ENCODE measurements at places on chromosomes 11 and 22. TPM values are rescaled to one million over a fixed set of nuclear protein-coding genes. Genes with fewer than 3 reads are reported as not detected.

The GLYATL1 gene
- total RNA-seq, result not detected

GRCh38 chr11:109401545-109401944 is 20.4 kb upstream of the C11orf87 start:
- no peak for DNase-seq

- DNase-seq, result no peak
These were observed 14.4 kb downstream of the TMPRSS6 start for GRCh38 chr22:37095113-37095512.

DNA sequence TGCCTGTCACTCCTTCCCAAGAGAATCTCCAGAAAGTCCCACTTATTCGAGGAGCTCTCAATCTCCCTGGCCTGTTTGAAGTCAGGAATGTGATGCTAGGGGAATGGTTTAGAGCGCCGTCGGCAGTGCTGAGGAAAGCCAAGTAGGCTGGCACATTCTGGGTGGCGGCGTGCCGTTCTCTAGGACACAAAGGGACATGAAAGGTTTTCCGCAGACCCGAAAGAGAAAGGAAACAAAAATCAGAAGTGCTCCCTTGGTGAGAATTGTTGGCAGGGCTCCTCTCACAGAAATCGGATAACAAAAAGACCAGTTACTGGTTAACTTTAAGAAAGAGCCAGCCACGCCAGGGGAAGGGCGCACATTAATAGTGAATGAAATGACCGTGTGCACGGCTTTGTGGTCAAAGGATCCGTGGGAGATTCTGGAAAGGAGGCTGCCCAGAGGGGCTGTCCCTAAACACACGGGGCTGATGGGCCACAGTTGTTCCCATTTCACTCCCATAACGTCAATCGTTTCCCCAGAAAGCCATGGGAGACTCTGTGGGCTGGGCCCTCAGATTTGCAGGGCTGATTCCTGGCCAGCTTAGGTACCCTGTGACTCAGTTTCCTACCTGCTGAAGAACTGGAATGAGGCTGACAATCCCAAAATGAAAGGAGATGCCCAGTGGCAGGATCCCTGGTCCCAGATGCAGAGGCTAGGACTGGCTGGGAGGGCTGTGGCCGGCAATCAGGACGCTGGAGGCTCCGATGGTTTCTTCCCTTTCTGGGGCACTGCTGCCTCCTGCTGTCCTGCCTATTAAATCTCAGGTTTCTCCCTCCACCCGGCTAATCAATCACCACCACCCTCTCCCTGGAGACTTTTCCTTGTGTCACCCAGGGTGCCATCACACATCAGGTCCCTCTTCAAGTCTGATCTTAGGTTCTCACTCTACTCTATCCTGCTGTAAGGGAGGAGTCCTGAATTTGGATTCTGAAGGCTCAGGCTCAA is 82.3 kb downstream of the RCN1 start:
- DNase-seq, result peak; percentile 48

DNA sequence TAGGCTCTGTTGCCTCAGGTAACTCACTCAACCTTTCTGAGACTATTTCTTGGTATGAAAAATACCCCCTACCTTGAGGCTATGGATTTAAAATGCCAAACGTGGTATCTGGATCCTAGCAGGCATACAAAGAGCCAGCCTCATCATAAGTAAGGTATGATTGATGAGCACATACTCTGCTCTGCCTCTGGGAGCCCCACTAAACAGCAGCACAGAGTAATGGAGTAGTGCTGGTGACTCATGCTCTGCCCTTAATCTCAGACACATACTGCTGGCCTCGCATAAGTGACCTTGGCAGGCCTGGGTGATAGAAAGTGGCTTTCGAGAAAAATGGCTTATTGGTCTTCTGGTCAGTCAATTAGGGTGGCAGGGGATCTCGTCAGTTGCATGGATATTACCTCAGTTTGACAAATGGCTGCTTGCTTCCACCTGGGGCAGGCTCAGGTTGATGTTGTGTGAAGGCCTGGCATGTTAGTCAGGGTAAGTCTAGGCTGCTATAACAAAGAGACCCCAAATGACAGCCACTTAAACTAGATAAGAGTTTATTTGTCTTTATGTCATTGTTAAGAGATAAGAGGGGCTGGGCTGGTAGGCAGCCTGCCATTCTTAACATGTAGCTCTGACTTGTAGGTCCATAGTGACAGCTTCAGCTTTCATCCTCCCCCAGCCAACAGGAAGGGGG is 15.2 kb upstream of the SLC6A5 start:
- DNase-seq, result no peak

The CAPN5 gene
- total RNA-seq, result 2.3 TPM

The HTR3B gene
- total RNA-seq, result not detected

The OR8J3 gene
- not detected for total RNA-seq

The SMTNL1 gene
- total RNA-seq, result not detected

The HBE1 gene
- total RNA-seq, result not detected

The MS4A6E gene
- not detected for total RNA-seq

The OR8B8 gene
- total RNA-seq, result not detected

The CNTF gene
- total RNA-seq, result 0.93 TPM

The METTL15 gene
- total RNA-seq, result 10.5 TPM

GRCh38 chr11:16964501-16964900 is 49.7 kb downstream of the PLEKHA7 start:
- DNase-seq, result no peak

DNA sequence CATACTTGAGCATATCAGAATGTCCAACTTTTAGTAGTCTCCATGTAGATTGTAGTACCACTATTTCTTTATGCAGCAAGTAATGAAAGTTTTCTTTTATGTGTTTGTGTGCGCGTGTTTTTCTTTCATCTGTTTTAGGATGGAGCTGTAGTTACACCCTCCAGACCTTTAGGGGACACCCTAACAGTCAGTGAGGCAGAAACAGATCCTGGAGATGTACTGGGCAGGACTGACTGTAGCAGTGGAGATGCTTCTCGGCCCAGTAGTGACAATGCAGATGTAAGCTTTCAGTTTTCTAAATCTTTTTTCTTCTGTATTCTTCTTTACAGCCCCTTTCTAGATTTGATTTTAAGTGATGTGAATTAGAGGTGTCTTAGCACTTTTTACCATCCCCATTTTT is 79.9 kb upstream of the GRIK4 start:
- DNase-seq, result no peak

DNA sequence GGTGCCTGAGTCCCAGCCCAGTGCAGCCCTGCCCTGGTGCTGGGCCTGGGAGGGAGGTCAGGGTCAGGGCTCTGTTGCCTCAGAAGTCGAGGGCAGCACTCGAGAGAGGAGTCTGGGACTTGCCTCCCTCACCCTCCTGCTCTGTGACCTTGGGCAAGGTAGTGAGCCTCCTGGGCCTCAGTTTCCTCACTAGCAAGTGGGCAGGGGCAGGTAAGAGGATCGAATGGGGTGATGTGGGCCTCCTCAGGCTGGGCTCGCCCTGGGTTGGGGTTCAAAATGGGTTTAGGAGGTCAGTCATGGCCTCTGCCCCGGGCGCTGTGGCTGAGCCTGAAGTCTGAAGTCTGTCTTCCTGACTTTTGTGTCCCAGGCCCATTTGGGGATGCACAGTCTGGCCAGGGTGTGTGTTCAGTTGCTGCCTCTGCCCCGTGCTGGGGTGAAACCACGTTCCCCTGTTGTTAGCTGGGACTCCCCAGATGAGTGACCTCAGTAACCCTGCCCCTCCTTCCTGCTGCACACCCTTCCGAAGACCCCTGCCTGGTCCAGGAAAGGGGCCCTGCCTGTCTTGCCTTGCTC is 40.9 kb upstream of the CELSR1 start:
- peak; percentile 21 for DNase-seq

GRCh38 chr22:46172522-46173110 is 22.3 kb downstream of the PPARA start:
- DNase-seq, result peak; percentile 45

DNA sequence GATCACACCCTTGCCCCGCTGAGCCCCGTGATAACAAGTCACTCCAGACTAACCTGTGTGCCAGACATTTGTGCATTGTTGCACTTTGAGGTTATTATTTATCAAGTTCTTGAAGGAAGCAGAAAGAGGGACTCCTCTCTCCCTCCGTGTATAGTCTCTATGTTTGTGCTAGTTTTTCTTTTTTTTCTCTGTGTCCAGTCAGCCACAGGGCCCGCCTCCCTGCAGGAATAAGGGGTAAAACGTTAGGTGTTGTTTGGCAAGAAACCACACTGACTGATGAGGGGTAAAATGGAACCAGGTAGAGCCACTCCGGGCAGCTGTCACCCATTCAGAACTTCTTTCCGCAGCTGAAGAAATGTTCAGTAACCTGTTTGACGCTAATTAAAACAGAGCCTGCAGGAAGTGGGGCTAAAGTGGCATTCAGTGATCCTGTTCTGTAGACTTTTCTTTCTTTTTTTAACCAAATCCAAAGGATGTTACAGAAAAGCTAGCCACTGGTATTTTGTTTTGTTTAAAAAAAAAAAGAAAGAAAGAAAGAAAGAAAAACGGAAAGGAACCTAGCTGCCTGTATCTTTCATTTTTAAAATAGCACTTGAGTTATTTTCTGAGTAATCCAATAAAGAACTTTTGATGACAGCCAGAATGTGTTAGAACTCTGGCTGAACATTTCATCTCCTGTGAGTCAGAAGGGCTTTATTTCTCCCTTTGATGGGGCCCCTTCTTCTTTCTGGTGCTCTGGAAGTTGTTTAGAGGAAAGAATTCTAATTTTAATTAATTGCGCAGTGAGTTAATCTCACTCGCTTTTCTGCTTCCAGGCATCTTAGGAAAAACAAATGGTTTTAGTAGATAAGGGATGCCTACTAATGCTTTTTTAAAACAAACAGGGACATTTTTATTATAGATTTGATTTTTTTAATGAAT is 58.2 kb downstream of the COMMD9 start:
- no peak for DNase-seq

The FOLR2 gene
- total RNA-seq, result 20.9 TPM

The ATXN10 gene
- 148 TPM for total RNA-seq

- no peak for DNase-seq
These were observed 38.5 kb upstream of the COMT start for GRCh38 chr22:19903031-19903430.

The TRIM5 gene
- 8.4 TPM for total RNA-seq

- DNase-seq, result no peak
These were observed 1062.8 kb downstream of the DLG2 start for GRCh38 chr11:84564180-84564866.

GRCh38 chr11:4063348-4063747 is 31.3 kb upstream of the RRM1 start:
- no peak for DNase-seq

DNA sequence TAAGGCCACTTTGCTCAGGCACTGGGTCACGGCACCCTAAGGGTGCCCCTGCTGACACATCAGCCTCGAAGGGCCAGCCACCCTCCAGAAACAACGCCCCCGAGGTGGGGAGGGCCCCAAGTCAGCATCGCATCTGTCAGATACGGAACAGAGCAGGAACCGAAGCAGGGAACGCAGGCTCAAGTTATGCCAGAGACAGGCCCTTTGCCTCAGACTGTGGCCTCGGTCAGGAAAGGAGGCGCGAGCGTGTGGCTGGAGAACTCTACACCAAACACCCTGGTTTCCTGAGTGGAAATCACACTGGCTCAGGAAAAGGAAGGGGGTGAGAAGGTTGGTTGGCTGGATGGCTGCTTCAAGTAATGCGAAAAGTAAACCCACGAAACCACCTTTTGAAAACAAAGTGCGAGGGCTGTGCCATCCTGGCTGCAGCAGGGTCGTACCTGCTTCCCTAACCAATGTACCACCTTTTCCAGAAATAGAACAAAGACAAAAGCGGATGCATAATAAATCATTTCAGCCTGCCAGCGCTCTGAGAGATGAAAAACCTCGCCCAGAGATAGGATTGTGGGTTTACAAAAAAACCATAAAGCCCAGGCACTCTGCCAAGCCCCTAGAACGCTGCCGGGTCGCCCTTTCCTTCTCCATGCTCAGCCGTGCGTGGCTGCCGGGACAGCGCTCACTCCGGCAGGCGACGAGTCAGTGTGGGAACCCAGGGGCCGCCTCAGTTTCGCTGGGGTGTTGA is 38.6 kb downstream of the TRMU start:
- DNase-seq, result no peak

DNA sequence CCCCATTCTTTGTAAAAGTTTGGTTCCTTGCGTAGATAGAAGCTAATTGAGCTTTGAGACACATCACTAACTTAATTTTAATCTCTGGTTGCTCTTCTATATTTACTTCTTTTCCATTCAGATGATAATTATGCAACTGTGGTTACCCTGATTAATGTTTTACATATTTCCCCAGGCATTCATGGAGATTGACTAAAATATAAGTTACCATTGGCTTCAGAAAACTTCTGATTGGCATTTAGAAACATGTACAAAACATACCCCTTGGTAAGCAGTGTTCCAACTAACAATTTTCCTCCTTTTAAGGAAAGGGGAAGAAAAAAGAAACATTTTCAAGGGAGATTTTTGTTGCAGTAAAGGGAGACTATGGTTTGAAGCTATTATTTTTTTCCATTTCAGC is 43.9 kb downstream of the FAT3 start:
- no peak for DNase-seq

GRCh38 chr11:111123463-111124398 is 121.8 kb upstream of the POU2AF2 start:
- no peak for DNase-seq

DNA sequence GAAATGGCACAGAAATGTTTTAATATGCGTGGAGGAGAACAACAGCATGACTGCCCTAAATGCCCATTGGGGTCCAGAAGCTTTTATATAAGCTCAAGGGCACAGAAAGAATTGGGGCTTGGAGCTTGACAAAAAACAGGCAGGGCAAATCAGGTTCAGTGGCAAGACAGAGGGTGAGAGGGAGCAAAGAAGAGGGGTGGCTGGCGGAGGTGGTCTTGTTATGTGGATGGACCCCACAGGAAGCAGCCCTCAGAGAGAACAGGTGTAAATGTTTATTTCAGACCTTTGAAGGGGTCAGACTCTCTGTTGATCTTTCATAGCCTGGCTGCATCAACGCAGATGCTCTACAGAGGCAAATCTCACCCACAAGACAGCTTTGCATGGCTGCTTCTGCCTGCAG is 213.1 kb upstream of the B3GAT1 start:
- no peak for DNase-seq

DNA sequence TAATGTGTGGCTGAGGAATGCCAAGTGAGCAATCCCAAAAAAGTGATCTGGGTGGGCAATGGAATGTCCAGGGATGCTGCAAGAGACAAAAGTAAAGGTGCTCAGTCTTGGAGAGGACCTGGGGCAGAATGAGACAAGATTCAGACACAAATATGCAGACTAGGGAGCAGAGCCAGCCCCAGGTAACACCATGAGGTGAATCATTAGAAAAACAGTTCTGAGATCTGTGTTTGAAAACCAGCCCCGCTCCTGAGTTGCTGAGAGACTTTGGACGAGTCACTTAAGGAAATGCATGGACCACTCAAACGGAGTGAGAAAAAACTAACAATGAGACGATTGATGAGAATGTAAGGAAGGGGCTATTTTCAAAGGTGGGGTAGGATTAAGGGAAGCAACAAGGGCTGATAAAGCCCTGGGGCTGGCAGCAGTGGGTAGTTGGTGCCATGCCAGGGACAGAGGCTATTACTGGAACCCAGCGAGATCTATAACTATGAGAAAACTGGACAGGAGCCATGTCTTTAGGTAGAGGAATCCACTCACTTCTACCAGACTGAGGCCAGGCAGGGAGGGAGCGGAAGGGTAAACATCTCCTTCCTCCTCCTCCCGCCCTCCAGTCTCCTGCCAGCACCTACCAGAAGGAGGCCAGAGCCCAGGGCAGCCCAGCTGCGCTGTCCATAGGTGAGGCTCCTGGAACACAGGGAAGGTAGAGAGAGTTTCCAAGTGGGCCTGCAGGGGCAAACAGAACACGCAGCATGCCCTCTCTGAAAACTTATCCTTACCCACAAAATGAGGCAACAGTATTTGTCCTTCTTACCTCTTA is 130.4 kb upstream of the TEAD1 start:
- DNase-seq, result no peak

Data from left ventricle myocardium inferior (tissue), 1 donor.